ENCODE measurements at places on chromosomes 5 and 9.
A peak's percentile ranks its signal among the peaks of the same experiment; 100 is the strongest.

GRCh38 chr5:126888175-126888574, 111.2 kb downstream of the LMNB1 start:
- DNase-seq = no peak

DNA sequence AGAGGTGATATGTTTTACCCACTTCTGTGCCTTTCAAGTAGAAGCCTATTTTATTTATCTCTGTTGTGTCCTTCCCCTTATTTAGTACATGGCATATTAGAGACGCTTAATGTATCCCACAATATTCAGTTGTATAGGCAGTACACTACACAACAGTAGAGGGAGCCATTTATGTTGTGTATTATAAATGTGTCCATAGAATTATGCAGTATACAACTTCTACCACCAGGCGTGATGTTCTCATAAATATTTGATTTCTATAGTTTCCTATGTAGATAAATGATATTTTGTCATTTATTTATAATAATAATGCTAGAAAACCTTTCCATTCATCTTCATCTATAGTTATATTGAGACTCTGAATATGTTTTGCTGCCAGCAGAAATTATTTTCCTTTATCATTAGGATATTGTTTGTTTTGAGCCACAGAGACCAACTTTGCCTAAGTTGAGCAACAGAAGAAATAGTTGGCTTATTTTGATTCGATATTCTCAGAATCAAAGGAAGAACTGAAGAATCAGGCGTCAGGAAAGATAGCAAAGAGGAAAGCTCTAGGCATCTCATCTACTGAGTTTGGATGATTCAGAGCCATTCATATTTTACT, 81.7 kb downstream of the ADAMTS19 start:
- no peak for DNase-seq

- DNase-seq = no peak
Observed at GRCh38 chr5:67453111-67453905, 256.7 kb upstream of the CD180 start.

DNA sequence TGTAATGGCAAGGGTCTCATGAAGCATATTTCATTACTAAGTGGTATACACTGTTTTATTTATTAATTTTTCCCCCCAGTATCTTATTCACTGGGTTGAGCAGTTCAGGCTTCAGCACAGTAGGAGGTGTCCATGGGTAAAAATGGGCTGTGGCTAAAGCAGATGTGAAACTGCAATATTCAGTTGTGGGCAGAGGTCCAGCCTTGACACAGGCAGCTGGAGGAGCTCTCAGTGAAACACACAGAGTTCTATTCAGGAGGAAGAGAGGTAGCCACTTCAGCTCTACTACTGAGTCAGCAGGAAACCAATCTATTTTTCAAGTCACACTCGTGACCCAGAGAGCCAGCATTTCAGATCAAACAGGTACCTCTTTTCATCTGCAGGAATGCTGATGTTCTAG, 418.3 kb downstream of the CDH10 start:
- no peak for DNase-seq

- peak; percentile 38 for DNase-seq
Observed at GRCh38 chr5:108749128-108749861, 1.6 kb downstream of the FER start.

DNA sequence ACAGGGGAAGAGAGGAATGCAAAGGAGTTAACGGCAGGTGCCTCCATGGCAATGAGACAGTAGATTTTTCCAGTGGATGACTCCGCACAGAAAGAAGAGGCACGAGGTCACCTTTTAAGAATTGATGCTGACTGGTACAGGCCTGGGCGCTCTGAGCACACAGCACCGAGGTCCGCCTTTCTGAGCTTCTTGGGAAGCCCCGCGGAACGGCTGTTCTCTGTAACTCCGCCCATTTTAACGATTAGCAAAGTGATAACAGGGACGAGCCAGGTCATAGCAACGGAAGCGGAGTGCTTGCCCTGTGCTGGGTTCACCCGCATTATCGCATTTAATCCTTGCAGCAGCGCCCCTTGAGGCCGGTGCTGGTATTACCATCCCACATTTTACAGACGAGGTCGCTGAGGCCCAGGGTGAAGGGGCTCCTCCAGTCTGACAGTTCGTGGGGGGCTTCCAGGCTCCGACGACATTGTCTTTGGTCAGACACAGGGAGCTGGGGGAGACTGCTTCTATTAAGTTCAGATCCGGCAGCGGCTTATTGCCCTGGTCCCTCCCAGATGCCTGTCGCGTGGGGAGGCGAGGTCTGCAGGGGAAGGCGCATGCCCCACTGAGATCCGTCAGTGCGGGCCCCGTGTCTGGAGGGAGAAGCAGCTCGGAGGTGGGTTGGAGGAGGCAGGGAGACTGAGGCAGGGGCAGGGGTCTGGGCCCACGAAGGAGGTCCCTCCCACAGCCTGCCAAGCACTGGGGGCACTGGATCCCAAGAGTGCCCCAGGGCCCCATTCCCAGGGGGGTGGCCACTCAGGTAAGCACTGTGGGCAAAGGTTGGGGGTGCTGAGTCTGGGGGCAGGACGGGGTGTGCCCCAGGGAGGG, 22.3 kb upstream of the HMCN2 start:
- DNase-seq = peak; percentile 55

DNA sequence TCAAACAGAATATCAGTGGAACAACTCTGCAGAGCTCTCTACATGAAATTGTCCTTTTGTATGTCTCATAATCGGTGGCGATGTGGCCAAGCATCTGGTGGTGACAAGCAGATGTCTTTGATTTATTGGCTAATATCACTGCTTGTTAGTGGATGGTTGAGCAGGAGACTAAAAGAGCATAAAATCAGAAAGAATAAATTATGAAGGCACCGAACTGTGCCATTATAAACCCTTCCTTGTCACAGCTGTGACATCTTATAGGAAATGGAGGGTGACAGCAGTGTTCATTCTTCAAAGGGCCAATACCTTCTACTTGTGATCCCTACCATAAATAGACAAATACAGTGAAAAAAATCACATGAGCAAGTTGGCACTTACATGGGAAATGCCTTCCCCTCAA, 1404.3 kb downstream of the MAT2B start:
- DNase-seq = no peak

DNA sequence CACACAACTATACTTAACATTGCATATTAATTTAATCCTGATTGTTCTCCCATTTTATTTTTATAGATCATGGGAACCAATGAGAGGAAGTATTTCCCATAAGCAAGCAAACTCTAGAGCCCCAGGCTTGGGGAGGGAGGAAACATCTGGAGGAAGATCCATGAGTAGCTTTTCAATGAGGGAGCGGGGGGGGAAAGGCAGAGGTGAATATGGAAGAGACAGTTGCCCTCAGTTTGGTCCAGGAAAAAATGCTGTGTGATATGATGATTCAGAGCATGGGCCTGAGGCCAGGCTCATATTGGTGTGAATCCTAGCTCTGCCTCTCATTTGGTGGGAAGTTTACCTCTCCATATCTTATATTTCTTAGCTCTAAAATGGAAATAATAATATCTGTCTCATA, 42.2 kb upstream of the ALDOB start:
- no peak for DNase-seq

DNA sequence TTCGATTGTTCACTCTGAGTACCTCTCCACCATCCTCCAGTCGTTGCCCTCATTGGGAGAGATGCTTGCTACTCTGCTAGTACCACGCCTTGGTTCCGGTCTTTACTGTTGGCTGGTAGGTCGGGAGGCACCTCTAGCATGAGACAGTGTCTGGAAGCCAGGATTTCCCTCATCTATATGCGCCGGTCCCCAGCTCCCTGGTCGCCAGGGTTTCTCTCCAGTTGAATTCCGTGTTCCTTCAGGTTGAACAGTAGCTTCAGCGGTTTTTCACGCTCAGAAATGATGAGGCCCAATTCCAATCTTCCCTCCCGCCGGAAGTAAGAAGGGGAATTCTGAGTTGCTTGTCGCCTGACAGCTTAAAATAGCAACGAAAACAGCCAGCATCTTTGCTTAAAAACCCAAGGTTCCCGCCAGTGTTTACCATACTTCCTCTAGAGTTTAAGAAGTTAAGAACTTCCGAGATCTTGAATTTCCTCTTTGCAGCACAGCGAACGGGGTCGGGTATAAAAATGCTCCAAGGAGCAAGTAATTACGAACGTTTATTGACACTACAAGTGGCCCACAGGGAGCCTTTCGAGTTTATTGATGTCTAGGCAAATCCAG, 1.3 kb upstream of the ST8SIA4 start:
- DNase-seq = no peak

DNA sequence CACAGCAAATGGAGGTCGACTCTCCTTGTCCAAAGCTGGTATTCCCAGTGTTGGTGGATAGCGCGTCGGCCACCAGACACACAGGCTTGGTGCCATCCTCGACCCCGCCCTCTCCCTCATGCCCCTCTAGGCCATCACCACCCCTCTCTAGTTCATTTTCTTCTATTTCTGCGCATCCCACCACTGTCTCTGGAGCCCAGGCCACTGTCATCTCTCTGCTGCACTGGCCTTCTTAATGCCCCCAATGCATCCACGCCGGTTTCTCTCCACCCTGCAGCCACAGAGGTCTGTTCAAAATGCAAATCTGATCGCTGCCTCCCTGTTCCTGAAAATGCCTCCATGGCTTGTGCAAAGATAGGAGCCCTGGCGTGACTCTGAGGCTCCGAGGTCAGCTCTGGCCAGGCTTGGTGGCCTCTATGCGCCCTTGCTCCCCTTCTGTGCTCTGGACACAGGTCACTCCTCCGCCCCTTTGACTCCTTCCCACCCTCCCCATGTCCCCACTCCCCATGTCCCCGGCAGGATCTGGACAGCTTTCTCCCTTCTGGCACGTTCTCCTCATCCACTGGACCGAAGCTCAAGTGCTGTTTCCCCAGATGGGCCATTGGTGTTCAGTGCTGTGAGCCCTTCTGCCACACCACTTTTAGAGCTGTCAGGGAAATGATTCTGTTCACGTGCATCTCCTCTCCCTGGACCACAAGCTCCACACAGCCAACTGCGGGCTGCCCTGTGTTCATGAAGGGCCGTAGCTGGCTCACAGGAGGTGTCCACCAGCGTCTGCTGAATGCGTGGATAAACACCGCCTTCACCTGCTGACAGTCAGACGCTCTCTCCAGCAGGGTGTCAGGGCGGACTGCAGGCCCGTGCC, 59.5 kb upstream of the RNF130 start:
- no peak for DNase-seq

DNA sequence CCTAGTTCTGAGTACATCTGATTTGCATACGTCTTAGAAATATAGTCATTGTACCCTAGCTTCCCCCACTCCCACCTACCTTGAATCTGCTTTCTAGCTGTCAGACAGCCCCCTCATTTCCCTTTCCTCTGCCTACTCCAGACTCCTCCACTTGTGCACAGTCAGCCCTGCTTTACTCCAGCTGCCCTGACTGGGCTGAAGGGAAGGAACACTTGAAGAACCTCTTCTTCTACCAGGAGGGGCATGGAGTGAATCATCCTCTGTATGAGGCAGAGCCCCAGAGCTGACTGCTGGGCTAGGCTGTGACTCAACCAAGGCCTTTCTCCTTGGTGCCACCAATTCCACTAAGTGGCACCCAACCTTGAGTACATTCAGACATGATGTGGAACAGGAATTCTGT, 18.1 kb upstream of the ZFR start:
- peak; percentile 32 for DNase-seq

DNA sequence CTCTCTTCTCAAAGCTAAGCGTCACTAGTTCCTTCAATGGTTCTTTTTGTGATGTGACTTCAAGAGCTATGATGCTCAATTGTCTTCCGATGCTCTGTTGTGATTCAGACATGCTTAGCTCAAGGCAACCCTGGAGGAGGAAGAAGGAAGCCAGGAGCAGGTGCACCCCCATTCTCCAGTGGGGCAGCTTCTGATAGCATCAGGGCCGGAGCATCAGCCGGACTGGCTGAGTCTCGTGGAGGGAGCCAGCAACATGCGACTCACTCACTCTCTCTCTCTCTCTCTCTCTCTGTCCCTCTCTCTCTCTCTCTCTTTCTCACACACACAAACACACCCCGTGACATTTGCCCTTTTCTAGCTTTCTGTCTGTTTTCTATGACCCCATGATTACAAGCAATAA, 140.2 kb downstream of the HSD17B3 start:
- DNase-seq = no peak

GRCh38 chr9:34158362-34158869, 20.4 kb upstream of the UBAP1 start:
- no peak for DNase-seq

DNA sequence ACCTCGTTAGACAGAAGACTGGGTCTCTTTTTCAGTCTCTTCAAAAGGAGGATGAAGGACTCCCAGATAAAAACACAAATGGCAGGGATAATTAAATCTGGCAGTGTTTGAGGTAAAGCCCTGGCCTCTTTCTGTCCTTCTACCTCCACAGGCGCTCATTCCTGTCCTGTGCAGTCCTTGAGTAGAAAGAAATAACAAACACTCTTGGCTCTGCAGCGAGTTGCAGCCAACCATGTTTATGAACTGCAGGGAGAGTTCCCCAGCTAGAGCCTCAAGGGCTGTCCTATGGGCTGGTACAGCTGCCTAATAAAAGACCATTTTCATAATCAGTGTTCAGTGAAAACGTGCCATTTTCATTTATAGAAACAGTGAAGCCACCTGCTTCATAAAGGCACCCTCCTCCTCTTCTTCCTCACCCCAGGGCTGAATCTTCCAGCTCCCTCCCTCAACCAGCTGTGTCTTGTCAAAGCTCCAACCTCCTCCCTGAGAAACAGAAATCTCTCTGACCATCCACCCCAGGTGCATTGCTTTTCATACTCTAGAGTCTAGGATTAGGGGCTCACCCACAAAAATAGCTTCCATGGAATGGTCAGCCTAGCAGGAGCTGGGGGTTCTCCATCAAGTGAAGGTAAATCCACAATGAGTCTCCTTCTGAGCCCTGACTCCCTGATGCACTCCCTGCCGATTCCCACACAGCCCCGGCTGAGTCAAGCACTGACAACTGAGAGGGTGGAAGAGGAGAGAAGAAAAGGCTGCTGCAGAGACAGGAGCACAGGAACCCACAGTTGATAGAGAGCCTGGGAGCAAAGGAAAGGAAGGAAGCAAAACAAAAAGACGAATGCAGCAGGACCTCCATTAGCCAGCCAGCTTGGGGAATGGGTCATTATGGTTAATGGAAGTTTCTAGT, 150.7 kb downstream of the CMYA5 start:
- no peak for DNase-seq

GRCh38 chr9:137007816-137008270, 11.5 kb upstream of the CLIC3 start:
- DNase-seq = no peak

DNA sequence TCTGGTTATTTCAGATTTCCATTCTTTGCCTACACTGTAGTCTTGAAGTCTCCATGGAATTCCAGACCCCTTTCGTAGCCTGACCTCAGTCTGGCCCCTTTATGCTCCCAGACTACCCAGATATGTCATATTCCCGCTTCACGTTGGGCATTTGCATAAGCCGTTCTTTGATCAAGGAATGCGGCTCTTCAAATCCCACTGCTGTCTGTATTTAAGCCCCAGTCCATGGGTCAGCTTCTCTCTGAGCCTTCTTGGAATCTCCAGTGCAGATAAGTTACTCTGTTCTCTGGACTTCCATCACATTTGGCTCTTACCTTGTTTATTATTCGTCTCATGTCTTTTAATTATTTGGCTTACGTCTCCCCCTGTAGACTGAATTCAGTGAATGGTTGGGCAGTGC, 97.4 kb downstream of the PARP8 start:
- no peak for DNase-seq
